Progenitor cell of endocrine pancreas (in vitro differentiated cells): ENCODE measurements at places on chromosomes 1 and 21.

DNA sequence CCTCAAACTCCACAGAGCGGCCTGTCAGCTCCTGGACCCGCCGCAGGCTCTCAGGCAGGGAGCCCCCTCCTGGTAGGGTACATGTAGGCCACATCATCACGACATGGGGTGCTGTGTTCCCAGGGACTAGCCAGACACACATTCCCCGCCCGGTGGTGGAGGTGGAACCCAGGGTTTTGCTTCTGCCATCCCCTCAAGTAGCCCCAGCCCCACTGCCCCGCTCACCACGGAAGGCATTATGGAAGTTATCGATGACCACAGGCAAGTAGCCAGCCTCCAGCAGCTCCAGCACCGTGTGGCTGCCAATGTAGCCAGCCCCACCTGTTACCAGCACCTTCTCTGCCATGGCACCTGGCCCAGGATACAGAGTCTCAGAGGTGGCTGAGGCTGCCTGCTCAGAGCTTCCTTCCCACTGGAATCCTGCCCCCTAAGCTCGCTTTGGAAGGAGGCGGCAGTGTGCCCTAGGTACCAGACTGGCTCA lies 1.9 kb downstream of the GALE start:
- DNase-seq, result no peak

- DNase-seq, result no peak
Observed at GRCh38 chr1:173638043-173639021, 3.2 kb downstream of the TEX50 start.

DNA sequence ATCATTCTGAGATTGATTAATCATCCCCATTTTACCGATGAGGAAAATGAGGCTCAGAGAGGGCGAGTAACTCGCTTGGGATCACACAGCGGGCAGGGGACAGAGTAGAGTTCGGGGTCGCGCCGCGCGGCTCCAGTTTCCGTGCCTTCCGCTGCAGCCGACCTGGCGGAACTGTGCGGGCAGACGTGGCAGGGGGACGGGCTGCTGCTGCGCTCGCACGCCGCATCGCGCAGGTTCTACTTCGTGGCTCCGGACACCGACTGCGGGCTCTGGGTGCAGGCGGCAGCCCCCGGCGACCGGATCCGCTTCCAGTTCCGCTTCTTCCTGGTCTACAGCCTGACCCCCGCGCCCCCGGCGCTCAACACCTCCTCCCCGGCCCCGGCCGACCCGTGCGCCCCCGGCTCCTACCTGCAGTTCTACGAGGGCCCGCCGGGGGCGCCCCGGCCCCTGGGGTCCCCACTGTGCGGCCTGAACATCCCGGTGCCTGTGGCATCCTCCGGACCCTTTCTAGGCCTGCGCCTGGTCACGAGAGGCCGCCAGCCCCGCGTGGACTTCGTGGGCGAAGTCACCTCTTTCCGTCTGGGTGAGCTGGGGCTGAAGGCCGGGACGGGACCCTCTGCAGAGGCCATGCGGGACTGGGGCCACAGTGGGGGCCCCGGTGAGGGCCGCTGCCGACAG lies 2.3 kb downstream of the LDLRAD2 start:
- peak; percentile 60 for DNase-seq

DNA sequence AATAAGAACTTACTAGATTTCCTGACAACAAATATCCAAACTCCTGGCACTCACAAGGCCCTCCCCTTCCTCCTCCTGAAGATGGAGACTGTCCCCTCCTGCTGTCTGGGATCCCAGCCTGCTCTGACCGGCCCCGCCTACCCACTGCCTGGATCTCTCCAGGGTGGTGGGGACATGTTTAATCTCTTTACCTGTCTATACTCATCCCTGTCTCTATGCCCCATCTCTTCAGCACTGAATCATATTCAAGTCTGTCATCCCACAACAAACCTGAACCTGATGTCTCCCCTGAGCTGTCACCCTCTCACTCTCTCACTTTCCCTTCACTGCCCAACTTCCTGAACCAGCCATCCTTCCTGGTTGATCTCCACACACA lies 22.1 kb downstream of the MATN1 start:
- no peak for DNase-seq

GRCh38 chr1:85576266-85576641 lies 4.3 kb upstream of the CCN1 start:
- DNase-seq, result no peak

- DNase-seq, result no peak
Observed at GRCh38 chr1:105317976-105318375, 1568.3 kb downstream of the AMY1C start.

- DNase-seq, result no peak
Observed at GRCh38 chr1:68202239-68202832, 30.0 kb downstream of the WLS start.

DNA sequence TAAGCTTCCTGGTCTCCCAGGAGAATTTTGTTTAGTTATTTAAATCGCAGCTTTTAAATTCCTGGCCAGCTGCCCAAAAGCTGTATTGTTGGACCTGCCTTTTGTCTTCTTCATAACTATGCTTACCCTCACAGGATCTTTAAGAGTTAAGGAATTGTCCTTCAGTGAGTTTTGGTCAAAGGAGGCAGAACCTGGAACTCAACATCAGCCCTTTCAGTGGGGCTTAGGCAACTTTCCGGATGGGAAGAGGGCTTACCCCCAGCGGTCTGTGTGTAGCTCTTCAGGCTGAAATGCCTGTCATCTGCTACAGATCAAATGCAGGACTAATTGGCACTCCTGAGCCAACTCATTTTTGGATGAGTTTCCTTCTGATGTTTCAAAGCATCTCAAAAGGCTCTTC lies 402.6 kb downstream of the SIPA1L2 start:
- no peak for DNase-seq

GRCh38 chr1:9350013-9350908 lies 57.6 kb downstream of the SPSB1 start:
- no peak for DNase-seq

DNA sequence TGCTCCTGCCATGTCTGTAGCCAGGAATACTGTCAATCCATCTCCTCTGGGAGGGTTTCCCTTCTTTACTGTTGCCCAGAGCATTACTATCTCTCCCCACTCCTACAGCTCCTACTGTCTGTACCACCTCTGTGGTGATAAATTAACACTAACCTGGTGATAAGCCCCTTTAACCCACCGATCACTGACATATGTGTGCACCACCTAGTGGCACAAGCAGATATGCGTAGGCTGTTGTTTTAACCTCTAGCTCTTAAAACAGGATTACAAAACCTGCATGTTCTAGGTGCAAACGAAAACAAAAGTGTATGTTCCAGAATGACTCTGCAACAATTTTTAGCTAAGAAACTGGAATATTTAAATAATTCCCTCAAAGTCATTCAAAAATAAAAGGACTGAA lies 93.9 kb upstream of the BEND5 start:
- no peak for DNase-seq

GRCh38 chr1:95179205-95179986 lies 54.6 kb upstream of the RWDD3 start:
- no peak for DNase-seq

DNA sequence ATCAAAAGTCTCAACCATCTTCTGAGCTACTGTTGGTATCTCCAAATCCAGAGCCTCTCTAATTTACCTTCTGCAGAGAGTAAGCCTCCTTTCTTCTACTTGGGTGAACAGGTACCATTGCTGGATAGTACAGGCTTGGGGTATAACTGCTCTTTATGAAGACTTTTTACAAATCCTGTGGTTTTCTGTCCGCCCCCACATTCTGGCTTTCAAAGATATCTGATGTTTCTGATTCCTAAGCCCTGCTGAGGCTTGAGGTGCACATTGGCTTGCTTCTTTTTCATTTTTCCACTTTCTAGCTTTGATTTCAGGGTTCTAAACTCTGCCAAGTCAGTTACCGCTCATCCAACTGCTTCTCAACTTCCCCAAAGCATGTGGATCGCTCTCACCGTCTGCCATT lies 37.1 kb downstream of the TENT5C start:
- DNase-seq, result no peak

DNA sequence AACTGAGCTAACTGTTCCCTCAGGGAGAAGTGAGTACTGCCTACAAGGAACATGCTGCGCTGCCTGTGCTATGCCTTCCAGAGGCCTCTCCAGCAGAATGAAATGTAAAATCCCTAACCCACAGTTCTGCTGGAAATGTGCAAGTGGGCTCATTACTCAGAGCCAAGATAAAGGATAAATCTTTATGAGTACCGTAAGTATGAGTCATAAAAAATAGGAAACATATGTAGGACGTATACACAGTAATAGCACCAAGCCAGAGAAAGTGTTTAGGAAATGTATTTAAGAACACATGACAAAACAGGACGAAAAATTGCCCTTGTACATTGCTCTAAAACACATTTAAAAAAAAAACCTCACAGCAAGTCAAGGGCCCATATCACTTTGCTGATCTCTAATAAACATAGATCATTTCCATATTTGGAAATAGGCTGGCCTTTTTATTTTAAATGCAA lies 104.6 kb downstream of the TGFBR3 start:
- no peak for DNase-seq

DNA sequence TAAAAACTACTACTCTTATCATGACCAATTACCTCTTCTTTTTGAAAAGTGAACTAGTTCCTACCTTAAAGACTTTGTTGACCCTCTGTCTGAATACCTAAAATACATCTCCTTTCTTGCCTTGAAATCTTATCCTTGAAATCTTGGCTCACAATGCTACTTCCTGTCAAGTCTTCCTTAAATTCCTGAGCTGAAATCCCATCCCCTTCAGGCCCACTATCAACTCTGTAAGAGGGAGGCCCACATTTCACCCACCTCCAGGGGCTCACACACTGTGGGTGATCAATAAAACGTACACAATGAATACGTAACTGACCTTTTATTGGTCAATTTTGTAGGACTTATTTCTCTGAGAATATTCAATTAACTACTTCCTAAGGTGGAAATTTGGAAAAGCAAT lies 88.0 kb downstream of the APP start:
- DNase-seq, result no peak

DNA sequence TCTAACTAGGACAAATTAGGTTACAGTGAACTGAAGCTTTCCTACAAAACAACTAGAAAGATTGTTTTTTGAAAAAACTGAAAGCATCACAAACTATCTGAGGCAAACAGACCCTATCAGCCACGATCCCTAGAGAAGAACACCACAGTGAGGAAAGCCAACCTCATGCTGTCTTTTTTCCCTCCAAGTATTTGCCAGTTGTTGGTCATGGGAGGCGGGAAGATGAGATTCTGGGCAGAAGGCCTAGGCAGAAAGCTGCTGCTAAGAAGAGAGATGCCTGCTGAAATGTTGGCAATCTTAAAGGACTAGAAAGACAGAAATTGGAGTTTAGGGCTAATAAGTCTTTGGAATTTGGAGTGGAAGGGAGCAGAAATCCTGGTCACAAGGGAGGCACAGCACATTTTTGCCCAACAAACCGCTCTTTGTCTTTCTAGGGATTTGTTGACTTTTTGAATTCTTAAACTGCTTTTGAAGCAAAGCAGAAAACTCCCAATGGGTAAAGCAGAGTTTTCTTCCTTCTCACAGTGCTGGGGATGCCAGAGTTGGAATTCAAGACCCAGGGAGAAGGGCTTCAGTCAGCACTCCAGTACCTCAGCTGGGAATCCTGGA lies 83.9 kb downstream of the MT1HL1 start:
- DNase-seq, result no peak

DNA sequence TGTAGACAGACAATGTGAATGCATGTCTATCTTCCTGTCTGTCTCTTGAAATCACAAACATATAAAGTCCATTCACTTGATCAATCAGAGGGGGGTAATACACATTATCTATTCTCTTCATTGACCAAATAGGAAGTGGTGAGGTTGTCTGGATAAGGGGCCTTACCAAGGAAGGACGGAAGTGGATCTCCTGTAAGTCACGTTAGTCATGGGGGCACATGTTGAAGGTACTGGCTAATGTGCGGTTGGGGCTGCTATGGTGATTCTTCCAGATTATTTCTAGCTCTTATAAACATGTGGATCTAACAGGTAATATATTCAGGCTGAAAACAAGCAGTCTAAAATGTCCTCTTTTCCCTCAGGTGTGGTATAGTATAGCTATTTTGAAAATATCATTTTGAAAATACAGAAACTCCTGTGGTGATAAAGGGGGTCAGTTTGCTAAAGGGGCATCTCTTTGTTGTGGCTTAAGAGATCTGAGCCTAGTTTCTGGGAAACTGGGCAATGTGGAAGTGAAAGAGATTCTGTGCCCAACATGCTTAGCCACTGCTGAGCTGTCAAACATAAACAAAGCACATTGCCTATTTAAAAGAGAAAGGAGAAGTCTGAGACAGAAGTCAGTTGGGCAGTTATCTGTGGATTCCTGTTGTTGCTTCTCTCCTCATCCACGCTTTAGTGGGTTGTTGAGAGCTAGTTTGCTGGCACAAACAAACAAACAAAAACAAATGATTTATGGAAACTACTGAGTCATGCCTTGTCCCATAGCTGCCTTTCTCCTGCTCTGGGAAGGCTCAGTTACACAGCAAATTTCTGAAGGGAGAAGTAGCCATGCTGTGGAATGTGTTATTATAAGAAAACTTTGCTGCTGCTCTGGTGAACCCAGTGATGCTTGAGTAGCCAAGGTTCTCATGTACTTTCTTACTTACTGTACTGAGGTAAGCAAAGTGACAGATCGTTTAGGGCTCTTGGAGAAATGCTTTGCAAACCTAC lies 166.9 kb downstream of the HLX start:
- no peak for DNase-seq

DNA sequence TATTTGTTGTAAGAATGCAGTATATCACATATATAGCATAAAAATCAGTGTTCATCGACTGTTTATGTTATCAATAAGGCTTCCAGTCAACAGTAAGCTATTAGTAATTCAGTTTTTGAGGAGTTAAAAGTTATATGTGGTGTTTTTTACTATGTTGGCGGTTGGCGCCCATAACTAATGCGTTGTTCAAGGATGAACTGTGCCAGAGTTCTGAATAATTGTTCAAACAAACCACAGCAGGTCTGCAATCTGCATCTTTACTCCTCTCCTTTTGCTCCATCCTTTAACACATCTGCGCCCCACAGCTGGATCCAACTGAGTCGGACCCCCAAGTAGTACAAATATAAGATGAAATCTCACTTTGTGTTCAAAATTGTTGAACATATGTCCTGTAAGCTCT lies 836.1 kb downstream of the LTN1 start:
- DNase-seq, result no peak

GRCh38 chr1:184840596-184840995 lies 85.9 kb upstream of the EDEM3 start:
- no peak for DNase-seq

DNA sequence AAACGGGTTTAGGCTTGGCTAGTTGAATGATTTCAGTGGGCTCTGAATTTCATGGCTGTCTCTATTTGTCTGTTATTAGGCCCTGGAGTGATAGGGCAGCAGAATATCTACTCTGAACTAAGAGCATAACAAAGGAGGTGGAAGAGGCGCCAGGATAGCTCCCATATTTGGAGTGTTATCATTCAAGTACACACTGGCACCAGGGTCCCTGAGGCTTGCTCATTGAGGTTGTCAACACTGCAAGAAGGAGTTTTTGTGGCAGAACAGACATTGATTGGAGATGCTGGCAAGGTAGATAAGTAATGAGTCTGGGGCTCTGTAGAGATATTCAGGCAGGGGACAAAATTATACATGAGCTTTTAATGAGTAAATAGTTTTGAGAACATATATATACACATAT lies 1748.4 kb downstream of the MRPL39 start:
- DNase-seq, result no peak

GRCh38 chr1:162373541-162374260 lies 3.0 kb downstream of the SPATA46 start:
- DNase-seq, result no peak
